ENCODE measurements at places on chromosomes 11 and 22.
A peak's percentile ranks its signal among the peaks of the same experiment; 100 is the strongest.

DNA sequence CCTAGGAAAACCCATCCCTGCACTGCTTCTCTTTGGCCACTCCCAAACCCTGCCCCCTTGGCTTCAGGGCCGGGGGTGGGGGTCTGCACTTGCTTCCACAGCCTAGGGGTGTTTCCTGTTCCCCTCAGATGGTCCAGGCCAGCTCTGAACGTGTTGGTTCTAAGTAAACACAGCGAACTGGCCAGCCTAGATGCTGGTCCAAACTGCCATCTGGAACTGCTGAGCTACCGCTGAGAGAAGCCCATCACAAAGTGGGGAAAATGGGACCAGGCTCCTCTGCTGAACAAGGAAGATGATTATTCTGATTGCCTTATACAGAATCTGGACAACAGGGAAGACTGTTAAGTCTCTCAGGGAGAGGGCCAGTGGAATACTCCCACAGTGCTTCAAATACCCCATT is 23.5 kb upstream of the YPEL1 start:
- no peak for DNase-seq

GRCh38 chr22:41934284-41935014 is 7.8 kb upstream of the TNFRSF13C start:
- no peak for DNase-seq

DNA sequence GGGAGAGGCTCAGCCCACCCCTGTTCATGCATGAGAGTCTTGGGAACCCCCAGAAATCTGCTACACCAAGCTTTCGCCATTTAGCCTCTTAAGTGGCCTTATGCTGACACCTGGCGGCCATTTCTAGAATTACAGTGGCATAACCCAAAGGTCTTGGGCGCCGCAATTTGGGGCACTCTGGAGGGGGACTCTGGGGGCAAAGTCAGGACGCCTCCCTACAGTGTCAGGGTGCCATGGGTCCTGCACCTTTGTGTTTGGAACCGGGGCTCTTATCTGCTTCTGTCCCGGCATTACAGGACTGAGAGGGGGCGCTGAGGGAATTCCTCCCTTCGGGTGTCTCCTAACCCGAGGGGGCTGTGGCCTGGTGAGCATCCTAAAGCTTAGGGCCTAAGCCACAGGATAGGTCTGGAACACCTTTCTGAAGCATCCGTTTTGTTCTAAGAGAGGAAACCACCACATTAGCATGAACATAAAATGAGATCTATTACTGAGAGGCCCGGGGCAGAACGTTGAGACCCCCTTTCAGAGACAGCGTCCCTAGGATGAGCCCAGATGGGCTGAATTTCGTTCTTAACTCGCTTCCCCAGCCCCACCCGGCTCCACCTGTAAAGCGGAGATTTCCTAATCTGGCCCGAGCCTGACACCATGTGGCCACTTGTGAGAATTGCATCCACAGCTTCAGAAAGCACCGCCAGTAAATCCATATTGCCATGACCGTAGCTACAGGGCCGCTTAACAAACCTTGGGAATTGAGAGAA is 9.3 kb downstream of the INS start:
- peak; percentile 82 for DNase-seq

GRCh38 chr11:117807482-117808327 is 10.7 kb upstream of the DSCAML1 start:
- DNase-seq = peak; percentile 86

DNA sequence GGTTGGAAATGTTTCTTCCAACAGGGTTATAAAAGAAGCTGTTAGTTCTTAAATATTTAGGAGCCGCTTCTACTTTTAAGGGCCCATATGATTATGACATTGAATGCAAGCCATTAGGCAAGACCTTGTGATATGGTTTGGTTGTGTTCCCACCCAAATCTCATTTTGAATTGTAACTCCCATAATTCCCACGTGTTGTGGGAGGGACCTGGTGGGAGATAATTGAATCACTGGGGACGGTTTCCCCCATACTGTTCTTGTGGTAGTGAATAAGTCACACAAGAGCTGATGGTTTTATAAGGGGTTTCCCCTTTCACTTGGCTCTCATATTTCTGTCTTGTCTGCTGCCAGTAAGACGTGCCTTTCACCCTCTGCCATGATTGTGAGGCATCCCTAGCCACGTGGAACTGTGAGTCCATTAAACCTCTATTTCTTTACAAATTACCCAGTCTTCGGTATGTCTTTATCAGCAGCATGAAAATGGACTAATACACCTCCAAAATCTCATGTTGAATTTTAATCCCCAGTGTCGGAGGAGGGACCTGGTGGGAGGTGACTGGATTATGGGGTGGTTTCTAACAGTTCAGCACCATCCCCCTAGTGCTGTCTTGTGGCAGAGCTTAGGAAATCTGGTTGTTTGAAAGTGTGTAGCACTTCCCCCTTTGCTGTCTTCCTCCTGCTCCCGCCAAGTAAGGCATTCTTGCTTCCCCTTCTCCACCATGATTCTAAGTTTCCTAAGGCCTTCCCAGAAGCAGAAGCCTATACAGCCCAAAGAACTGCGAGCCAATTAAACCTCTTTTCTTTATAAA is 4.3 kb downstream of the CD59 start:
- DNase-seq = no peak

DNA sequence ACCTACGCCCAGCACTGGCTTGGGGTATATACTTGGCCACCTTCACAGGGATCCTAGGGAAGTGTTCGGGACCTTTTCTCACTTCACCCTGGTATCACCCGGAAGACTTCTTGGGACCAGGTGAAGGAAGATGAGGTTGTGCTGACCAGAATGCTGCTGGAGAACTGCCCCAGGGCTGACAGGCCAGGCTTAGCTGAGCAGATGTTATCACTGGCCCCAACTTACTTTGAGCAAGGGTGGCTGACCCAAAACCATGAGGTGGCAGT is 4.5 kb downstream of the FTH1 start:
- DNase-seq = peak; percentile 18

- peak; percentile 43 for DNase-seq
Measured at GRCh38 chr22:41481131-41481830, 12.4 kb downstream of the ACO2 start.

- no peak for DNase-seq
Measured at GRCh38 chr22:50171965-50172421, 1.5 kb downstream of the PANX2 start.

DNA sequence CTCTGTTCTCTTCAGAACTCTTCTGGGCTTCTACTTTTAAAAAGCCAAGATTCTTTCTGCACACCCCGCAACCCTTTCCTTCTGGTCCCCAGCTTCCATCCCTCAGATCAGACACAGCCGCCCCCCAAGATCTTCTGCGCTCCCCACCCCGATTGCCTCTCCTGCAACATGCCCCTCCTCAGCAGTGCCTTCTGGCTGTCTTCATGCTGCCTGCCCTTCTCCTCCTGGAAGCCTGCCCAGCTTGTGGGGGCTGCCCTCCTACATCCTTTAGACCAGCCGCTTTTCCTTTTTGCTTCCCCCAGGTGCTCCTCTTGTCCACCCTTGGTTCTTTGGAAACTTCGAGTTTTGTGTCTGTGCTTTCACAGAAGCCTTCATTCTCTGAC is 144.2 kb downstream of the FEZ1 start:
- DNase-seq = no peak

GRCh38 chr22:35470903-35471321 is 69.7 kb upstream of the RASD2 start:
- DNase-seq = no peak

GRCh38 chr22:44623771-44624510 is 78.1 kb upstream of the PRR5 start:
- no peak for DNase-seq

DNA sequence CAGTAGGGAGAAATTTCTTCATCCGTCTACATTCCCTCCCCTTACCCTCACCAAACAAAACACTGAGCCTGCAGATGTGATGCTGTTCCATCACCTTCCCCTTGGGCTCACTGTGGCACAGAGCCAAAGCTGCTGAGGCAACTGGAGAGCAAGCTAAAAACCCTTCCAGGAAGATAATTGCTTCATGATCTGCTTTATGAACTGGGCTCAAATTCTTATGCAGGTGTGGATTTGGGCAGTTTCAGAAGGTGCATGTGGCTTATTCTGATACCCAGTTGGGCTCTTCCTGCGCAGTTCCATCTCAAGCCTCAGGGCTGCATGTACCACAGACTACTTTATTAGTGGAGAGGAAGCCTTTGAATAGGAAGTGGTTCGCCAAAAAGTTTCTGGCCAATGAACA is 58.3 kb downstream of the AAMDC start:
- DNase-seq = peak; percentile 47

DNA sequence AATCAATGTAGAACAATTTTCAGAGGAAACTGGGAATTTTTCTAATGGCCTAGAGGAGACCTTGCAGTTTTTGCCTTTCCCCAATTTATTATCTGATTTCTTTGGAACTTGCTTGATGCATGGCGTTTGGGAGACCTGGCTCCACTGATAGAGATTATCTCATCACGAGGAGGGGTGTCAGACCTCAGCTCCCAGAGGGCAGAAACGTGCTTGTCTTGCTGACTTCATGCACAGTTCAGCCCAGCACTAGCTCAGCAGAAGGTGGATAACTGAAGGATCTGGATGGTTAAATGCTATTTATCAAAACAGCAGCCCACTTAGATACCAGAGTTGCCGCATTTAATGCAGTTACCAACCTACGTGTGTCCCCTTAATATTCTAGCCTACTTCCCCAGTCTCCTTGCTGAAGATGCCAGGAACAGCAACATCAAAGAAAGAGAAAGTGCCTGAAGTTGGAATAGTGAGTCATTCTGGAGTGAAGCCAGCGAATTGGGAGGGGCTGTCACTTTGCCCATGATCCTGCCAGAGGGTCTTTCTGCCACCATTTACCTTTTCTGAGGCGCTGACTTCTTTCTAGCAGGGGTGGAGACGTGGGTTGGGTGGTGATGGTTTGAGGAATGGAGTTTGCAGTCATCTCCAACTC is 133.5 kb upstream of the CADM1 start:
- DNase-seq = no peak

DNA sequence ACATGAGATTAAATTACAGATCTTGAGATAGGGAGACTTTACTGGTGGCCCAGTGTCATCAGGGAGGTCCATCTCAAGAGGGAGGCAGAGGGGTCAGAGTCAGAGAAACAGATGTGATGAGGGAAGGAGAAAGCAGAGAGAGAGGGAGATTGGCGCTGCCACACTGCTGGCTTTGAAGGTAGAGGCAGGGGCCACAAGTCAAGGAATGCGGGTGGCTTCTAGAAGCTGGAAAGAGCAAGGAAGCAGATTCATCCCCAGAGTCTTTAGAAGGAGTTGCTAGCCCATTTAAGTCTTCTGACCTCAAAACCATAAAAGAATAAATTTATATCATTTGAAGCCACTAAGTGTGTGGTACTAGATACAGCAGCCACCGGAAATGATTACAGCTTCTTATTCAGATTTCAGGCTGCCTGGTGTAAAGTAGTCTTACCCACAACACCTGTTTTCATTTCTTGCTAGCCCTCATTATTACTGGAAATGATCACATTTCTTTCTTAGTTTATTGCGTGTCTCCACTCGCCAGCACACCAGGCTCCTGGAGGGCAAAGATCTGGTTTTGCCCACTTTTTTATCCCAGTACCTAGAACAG is 12.6 kb upstream of the SERPINH1 start:
- DNase-seq = no peak

DNA sequence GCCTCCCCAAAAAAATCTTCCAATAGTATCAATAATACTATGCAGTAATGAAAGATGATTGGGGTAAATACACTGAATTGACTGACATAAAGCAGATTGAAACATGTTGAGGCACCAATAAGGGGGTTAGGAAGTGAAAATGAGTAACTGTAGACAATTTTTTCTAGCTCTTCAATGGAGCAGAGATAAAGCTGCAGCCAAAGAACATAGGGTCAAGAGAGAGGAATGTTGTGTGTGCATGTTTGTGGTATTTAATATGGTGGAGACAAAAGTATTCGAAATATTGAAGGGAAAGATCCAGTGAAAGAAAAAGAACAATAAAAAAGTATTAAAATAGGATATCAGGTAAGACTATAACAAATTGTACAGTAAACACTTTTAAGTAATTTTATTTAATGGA is 450.0 kb upstream of the CCDC179 start:
- DNase-seq = no peak

- DNase-seq = no peak
Measured at GRCh38 chr11:8070417-8071115, 10.4 kb upstream of the TUB start.

DNA sequence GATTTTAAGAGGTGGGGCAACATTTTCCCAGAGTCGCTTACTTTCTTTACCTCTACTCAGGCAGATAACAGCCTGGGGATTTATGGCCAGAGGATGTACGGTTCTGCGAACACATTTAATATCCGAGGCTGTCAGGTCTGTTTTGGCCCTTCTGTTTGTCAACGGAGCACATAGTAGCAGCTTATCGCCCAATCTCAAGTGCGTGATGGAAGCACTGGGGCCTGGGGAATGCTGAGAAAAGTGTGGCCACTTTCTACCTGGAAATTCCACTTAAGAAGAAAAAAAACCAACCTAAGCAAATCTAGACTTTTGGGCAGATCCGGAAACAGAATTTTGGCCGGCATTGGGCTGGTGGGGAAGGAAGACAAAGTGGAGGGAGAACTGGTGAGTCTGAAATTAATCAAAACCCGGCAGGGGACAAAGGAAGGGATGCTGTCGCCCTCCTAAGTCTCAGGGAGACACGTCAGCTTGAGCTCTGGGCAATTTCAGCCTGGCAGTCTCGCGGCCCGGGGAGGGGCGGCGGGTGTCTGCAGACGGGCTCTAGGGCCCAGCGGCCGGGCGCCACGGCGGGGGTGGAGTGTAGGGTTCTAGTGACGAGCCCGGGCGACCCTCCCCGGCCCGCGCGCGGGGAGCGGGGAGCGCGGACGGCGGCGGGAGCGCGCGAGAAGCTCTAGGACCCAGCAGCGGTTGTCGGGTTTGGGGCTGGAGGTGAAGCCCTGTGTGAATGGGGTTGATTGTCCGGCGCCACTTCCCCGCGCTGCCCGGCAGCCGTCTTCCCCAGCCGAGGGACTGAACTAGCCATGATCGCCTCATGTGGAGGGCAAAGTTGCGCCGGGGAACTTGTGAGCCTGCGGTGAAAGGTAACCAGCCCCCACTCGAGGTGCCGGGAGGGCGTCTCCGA is at the start of gene AMOTL1:
Gene AMOTL1 (plus strand): TSS at position 656 of the 901 bp plus-strand sequence. CDS start 156 bp downstream, at position 812.
- DNase-seq = peak; percentile 88

DNA sequence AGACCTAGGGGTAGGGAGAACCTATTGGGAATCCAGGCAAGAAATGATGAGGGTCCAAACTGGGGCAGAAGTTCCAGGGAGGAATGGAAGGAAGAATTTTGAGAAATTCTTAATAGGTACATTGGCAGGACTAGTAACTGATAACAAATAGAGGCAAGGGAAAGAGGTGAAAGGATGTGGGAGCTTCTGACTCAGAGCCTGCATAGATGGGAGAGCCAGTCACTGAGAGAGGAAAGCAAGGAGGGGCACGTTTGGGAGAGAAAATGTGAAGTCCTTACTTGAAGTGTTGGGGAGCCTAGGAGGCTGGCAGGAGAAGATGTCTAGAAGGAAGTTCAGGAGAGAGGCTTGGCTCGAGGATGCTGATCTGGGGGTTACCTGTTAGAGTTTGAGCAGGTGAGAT is 104.6 kb upstream of the NCAM1 start:
- no peak for DNase-seq
